ENCODE measurements at places on chromosomes 4 and X.
A peak's percentile ranks its signal among the peaks of the same experiment; 100 is the strongest.

- DNase-seq, result no peak
Observed at GRCh38 chrX:45660477-45660876, 459.8 kb upstream of the DIPK2B start.

DNA sequence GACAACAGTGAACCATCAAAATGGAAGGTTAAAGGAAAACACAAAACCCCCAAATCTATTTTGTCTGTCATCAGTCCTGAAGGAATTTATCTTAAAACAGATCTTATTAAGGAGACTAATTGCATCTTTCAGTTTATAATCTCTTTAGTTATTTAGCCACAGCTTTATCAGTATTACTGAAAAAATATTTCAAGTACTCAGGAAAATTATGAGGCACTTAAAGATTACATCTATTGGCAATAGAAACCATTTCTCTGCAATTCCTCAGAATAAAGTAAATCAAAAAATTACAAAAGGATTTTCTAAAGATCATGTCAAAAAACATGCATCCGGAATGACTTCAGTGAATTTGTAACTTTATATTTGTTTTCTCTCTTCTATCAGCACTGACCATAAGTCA lies 35.2 kb downstream of the ANTXR2 start:
- no peak for DNase-seq

GRCh38 chrX:63349307-63349706 lies 1.8 kb downstream of the SPIN4 start:
- DNase-seq, result no peak

DNA sequence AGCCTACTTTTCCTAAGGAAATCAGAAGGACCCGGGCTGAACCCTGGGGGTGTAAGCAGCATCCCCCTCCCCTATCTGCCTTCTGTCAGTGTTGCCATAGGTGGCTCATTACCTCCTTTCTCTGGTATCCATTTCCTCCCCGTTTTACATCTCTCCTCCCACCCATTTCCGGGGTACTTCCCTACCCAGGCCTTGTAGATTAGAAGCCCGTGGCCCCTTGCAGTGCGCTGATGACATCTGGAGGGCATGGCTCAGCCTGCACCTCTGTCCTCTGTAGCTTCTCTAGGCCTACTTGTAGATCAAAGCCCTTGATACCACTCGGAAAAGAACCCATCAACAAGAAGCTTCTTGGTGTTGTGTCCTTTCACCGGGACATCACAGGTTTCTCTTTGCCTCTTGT lies 71.8 kb downstream of the NBDY start:
- DNase-seq, result no peak

DNA sequence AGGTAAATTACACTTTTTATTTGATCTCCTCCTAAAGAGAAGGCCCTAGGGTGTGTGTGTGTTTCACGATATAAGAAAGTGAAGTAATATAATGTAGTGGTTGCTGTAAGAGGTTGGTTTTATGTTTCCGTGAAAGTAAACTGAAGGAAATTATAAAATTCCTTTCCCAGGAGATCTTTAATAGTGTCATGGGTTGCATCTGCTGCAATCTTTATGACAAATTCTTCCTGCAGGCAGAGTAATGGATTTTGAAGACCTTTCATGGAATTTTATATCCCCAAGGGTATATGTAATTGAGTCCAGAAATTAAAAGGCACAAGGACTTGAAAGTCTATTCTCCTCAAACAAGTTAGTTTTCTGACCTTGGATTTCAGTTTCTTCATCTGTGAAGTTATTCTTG lies 538.6 kb downstream of the ANKRD50 start:
- DNase-seq, result no peak

GRCh38 chr4:22170353-22170752 lies 221.8 kb upstream of the KCNIP4 start:
- no peak for DNase-seq

DNA sequence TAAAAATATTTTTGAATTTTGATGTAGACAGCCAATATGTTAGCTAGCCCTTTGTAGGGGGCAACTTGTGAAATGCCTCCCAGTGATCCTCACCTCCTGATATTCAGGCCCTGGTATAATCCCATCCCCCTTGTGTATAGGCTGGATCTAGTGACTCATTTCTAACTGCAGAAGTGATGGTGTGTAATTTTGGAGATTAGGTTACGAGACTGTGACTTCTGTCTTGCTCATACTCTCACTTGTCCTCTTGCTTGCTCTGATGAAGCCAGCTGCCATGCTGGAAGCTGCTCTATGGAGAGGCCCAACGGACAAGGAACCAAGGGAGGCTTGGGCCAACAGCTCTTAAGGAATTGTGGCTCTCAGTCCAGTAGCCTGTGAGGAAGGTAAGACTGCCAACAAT lies 61.7 kb downstream of the GPR82 start:
- DNase-seq, result no peak

GRCh38 chr4:121455285-121455684 lies 74.5 kb upstream of the QRFPR start:
- DNase-seq, result no peak

- no peak for DNase-seq
Observed at GRCh38 chr4:167906851-167907250, 185.5 kb upstream of the ANXA10 start.

GRCh38 chr4:508675-509638 lies 9.9 kb downstream of the PIGG start:
- DNase-seq, result no peak

DNA sequence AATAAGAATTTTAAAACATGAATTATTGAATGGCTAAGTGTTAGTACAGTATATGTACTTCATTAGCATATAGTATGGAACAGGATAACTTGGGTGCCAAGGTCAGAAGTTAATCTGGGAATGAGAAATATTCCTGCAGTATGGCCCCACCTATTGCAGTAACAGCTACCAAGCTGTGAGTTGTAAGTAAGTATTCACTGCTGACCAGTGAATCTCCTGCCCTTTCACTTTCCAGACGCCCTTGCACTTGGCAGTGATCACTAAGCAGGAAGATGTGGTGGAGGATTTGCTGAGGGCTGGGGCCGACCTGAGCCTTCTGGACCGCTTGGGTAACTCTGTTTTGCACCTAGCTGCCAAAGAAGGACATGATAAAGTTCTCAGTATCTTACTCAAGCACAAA lies 105.1 kb downstream of the NFKB1 start:
- DNase-seq, result no peak

DNA sequence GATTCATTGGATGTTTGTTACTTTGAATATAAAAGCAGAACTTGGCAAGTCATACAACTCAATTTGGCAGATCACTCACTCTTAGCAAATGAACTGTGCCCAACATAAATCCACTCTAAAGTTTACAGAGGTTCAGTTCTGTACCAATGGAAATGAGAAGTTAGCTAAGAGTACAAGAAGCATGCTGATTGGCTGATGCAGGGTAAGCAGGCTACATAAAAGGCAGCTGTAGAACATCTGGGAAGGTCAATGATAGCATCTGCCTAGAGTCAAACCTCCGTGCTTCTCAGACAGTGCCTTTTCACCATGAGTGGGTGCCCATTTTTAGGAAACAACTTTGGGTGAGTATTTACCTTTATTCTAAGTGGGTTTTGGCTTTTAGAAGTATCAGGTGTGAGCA lies at the start of gene TDO2:
TSS of gene TDO2 (plus strand) at position 244 of the 400 bp plus-strand sequence. CDS start at position 307, 63 bp downstream.
- no peak for DNase-seq

DNA sequence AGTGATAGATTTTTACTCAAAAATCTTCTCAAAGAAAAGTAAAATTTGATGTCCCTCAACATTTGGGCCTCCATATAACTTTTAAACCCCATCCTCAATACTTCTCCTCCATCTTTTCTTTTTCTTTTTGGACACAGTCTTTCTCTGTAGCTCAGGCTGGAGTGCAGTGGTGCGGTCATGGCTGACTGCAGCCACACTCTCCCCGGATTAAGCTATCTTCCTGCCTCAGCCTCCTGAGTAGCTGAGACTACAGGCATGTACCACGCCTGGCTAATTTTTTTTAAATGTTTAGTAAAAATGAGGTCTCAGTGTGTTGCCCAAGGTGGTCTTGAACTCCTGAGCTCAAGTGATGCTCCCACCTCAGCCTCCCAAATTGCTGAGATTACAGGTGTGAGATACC lies 33.1 kb downstream of the KDM6A start:
- DNase-seq, result no peak

DNA sequence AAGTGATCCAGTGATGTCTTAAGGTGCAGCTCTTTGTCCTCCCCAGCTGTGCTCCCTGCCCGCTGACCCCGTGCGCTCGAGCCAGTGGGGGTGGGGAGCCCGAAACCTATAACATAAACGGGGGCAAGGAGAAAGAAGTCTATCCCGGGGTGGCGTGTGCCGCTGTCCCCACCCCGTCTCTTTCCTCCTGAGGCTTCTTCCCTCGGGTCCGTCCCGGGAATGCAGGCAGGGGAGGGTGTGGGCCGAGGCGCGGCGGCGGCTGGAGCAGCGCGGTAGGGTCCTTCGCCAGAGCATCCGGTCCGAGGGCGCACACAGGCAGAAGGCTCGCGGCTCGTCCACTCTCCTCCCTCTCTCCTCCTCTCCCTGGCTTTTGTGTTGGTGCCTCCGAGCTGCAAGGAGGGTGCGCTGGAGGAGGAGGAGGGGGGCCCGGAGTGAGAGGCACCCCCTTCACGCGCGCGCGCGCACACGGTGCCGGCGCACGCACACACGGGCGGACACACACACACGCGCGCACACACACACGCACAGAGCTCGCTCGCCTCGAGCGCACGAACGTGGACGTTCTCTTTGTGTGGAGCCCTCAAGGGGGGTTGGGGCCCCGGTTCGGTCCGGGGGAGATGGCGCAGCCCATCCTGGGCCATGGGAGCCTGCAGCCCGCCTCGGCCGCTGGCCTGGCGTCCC lies at the start of gene RAB33A:
TSS of gene RAB33A (plus strand) at position 517 of the 681 bp plus-strand sequence. CDS start at position 618, 101 bp downstream.
- DNase-seq, result peak; percentile 29

DNA sequence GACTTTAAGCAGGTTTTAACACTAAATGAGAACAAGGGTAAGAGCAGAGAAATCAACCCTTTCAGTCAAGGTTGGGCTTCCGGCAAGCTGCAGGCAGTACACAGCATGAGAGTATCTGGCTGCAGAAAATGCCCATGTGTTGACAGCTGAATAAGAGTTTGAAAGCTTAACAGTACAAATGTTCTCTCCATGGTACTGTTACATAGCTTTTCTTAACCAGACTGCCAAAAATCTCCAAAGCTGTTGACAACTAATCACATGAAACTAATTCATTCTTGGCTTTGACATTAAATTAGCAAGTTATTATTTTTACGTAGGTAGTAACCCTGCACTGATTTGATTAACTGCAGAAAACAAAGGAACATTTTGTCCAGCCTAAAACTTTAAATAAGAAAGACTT lies 153.5 kb downstream of the SLC10A7 start:
- no peak for DNase-seq

DNA sequence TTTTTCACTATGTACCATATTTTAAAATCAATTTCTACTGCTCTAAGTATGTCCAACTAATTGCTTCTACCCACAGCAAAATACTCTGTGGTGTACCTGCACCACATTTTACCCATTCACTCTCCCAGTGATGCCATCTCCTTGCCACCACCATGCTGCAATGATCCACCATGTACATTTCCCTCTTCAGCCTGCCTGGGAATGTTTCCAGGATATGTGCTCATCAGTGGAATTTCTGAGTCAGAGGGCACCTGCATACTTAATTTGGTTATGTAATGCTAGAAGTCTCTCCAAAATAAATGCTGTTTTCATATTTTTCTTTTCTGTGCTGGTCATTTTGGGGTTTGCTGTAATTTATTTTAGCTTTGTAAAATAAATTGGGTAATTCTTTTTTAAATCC lies 33.2 kb upstream of the OCIAD2 start:
- DNase-seq, result no peak

DNA sequence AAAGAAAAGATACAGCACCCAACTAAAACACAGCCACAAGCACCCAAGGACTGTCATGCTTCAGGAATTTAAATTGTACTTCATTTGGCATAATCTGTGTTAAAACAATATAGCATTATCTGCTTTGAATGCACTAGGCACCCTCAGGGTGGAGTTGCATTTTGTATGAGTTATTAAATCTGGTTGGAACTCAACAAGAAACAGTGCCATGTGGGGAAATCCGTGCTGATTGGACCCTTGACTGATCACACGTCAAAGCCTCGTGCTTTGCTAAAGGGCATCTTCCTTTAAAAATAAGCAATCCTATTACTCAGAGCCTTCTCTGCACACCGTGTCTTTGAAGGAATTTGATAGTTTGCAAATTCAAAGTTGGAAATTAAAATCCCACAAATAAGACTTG lies 35.4 kb downstream of the IGFBP7 start:
- DNase-seq, result no peak

DNA sequence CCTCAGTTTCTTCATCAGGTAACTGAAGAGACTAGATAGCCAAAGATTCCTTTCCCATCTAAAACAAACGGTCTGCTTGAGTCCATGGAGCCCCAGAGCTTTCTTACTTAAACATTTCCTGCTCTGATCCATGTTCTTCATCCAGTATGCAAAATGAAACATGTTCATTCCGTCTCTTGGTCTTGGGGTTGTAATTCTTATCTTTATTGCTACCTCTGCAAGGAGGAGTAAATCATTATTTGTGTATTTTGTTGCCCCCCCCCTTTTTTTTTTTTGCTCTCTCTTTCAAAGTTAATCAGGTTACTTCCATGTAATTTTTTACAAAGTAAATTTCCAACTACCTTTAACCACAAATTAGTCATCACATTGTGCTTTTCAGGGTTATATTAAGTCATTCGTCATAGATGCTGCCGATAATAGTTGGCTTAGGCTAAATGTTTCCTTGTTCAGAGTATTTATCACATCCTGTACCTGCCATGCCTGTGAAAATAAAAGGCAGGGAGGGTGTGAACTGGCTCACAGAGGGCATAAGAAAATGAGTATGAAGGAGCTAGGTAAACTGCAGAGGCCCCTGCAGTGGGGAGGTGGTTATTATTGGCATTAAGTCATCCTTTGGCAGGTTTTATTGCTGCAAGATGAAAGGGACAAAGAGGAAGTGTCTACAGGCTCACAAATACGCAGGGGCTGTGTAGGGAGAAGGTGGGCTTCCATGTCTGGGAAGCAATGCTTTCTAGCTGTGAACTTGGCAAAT lies 76.7 kb upstream of the HS3ST1 start:
- no peak for DNase-seq

GRCh38 chrX:20623448-20623847 lies 356.7 kb upstream of the RPS6KA3 start:
- DNase-seq, result no peak

DNA sequence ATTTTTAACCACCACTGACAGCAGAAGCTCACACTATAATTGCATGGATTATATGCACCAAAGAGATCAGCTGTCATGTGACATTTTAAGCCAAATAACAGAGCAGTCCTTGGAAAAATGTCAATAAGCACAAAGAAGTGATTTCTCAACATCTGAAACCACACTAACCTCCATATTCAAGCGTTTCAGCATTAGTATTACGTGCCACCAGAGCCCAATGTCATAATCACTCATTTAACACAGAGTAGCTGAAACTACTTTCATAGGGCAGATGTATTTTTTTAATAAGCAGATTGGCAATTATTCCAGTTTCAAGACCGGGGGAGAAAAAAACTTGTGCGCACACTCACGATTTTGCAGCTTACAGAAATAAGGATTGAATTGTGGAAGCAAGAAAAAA lies 76.6 kb downstream of the SH3KBP1 start:
- peak; percentile 73 for DNase-seq

GRCh38 chrX:1224954-1225353 lies 12.5 kb upstream of the CRLF2 start:
- no peak for DNase-seq

DNA sequence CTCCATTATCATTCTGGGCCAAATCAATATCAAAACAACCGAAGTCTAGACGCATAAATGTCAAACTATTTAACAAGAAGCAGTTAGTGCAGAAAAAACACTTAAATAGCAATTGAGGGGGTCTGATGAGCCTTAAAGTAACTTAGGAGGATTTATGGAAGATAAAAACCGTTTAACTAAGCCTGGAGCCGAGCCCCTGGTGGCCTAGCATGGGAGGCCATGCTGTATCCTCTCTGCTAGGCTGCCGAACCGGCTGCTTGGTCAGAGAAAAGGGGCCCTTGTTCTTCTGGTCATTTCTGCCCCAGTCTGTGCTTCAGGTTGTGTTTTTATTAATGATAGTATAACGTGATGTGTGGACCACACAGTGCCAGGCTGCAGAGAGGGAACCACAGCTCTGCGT lies 72.4 kb downstream of the CPZ start:
- DNase-seq, result no peak
